ENCODE measurements at places on chromosomes 4 and X.

DNA sequence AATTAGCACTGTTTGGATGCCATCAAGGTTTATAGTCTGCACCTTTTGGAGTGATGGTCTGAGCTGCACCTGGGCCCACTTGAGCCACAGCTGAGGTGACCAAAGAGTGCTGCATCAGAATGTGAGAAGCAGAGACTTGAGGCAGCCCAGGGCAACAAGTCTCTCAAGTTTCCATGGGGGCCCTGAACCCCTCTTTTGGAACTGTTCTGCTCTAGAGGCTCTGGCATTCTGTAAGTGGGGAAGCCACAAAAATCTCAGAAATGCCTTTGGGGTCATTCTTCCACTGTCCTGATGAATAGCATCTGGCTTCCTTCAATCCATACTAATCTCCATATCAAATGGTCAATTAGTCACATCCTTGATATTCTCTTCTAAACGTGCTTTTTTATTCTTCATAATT, 298.4 kb upstream of the MAOA start:
- no peak for DNase-seq

DNA sequence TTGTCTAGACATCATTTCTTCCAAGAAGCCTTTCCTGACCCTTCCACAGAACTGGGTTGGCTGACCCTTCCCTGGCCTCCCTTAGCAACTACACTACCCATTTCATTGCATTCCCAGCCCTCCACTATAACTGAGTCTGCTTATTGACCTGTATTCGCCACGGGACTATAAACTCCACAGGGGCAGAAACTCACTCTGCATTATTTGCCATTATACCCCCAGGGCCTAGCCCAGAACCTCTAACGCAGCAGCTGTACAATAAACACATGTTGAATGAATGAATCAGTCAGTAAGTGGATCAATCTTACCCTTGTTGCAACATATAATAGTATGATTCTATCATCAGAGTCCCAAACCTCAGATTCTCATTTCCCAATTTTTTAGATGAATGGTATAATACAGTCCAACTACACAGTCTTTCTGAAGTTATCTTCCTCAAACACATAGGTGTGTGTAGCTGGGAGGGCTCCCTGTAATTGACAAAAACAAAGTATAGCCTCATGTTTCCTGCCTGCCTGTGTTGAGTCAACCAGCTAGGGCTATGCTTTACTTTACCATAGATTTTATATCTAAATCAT, 209.3 kb downstream of the CHIC2 start:
- DNase-seq, result peak; percentile 3

- no peak for DNase-seq
These were observed 91.6 kb upstream of the NUDT6 start for GRCh38 chr4:123014038-123014437.

DNA sequence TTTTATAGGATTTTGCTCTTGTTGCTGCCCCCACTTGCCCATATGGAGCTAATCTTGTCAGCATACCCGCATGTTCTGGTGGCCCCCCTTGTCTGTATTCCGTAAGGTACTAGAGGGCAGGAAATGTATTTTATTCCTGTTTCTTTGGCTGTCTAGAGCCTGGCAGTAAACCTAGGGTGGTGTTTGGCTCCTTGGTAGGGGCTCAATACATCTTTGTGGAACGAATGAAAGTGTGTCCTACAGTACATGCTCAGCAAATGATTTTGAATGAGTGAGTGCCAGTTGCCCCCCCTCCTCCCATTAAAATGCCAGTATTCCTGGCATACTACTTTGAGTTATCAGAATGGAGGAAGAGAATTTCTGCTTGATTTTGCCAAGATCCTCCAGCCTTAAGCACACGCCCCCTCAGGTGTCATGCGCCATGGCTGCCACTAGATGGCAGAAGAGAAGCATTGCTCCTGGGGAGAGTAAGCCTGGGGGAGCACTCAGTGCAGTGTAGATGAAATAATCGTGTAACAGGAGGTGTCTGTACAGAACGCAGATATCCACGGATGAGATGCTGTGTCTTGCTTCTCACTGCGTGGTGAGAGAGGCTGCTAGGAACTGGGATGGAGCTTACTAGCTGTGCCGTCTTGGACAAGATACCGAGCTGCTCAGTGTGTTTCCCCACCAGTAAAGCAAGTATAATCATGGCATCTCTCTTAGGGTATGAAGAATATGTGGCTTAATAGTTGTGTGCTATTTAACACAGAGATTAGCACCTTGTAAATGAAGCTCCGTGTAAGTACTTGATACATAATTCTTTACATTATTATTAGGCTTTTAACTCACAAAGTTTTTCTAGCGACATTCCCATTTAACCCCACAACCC, 17.2 kb upstream of the RNF212 start:
- DNase-seq, result peak; percentile 75

- DNase-seq, result no peak
These were observed 222.5 kb downstream of the RAB28 start for GRCh38 chr4:13261486-13262257.

GRCh38 chrX:110748256-110748806, 47.3 kb downstream of the CHRDL1 start:
- DNase-seq, result no peak

GRCh38 chr4:174461466-174462106, 60.7 kb downstream of the HPGD start:
- DNase-seq, result no peak

DNA sequence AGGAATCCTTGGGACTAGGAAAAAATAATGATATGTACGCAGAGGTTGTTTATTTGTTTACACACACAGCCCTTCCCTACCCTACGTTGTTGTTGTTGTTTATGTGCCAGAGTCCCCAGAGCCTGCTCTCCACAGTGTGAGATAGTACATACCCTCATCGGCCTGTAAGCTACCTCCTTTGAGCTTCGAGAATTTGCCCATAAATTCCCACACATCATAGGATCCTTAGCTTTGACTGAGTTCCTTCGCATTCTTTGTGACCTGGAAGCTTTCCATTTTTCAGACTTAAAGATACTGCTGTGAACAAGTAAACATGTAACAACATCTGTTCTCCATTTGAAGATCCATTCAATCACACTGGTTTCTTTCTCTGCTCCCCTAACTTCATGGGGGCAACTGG, 114.5 kb downstream of the IRF2 start:
- DNase-seq, result no peak

- no peak for DNase-seq
These were observed 285.5 kb upstream of the ANKRD50 start for GRCh38 chr4:124997991-124998390.

DNA sequence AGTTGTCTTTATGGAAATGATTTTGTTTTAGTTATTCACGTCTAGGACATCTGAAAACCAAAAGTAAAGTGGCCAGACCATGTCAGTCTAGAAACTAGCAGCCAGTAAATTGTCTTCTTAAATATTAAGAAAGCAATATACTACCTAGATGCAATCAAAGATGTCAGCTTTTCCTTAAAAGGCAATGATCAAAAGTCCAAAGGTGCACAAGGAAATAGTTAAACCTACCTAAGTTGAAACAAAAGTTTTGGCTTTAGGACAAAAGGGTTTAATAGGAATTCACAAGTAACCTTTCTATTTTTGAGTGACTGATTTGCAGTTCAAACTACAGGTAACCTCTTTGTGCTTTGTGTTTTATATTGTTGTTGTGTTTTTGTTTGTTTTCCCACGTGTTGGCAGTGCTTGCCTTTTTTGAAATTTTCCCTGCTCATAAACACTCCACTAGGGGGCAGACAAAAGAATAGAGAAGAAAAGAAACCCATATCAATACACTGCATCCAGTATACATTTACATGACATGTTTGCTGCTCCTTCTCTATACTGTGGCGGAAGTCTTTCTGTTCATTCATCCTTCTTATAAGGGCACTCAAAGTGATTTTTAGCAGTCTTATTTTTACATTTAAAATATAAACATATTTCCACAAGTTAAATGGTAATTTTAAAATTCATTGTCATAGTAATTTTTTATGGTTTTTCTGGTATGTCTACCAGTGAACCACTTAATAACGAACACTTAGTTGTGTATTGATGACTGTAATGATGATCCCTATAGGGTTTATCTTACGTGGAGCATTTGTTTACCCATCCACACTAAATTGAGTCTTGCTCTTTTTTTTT, 62.7 kb downstream of the GAB1 start:
- peak; percentile 17 for DNase-seq

- no peak for DNase-seq
These were observed 114.2 kb upstream of the MAP3K15 start for GRCh38 chrX:19629541-19629940.

GRCh38 chrX:11426712-11427452, 133.7 kb downstream of the AMELX start:
- no peak for DNase-seq

DNA sequence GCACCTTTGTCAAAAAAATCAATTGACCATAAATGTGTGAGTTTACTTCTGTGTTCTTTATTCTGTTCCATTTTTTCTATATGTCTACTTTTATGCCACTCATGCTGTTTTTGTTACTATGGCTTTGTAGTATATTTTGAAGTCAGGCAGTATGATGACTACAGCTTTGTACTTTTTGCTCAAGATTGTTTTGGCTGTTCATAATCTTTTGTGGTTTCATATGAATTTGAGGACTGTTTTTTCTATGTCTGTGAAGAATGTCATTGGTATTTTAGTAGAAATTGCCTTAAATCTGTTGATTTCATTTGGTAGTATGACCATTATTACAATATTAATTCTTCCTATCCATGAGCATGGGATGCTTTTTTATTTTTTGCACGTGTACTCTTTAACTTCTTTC, 346.8 kb downstream of the PPP3CA start:
- no peak for DNase-seq

- no peak for DNase-seq
These were observed 144.3 kb upstream of the PAQR3 start for GRCh38 chr4:79083406-79084010.

- DNase-seq, result no peak
These were observed 41.6 kb upstream of the GIMD1 start for GRCh38 chr4:106409901-106410889.

DNA sequence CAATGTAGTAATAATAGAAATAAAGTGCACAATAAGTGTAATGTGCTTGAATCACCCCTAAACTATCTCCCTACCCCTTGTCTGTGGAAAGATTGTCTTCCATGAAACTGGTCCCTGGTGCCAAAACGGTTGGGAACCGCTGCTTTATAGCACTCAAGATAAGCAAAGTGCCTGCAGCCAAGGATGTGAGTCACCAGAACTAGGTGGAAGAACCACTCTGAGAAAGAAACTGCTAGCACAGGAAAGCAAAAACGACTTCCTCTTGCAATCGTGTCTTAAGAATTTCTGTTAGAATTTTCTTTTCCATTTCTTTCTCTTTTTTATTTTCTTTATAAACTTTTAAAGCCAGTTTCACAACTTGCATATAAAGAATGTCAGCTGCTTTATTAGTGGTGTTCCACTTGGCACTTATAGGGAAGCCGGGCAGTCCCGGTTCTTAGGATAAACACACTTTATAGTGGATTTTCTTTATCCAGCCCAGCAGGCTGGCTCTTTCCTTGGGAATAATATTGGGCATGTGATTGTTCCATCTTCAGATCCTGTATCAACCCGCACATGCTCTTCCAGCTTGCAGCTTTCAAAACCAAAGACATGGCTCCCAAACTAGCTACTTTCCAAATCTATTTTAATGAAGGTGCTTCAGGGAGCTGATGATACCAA, 32.3 kb upstream of the CXCL8 start:
- peak; percentile 84 for DNase-seq

DNA sequence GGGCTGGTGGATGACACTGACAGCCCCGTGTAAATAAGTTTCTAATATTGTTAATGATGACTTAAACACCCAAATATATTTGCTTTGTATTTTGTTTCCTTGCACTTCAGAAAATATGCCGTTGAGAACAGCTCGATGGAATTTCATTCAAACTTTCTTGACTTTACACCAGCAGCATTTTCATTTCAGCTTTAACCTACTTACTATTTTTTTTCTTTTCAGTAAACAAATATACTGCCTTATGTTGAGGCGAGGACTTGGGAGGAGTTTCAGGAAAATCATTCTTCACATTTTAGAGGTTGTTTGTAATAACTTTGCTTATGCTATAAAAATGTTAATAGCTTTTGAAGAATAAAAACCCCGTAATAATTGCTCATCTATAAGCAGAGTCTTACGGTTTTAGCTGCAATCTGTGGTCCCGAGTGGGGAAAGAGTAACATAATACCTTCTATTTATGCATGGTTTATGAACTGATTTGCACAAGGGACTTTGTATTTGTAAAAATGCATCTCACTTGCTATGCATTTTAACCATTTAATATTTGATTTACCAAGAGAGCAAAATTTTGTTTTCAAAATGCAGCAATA, 14.1 kb upstream of the TENM3 start:
- DNase-seq, result no peak

DNA sequence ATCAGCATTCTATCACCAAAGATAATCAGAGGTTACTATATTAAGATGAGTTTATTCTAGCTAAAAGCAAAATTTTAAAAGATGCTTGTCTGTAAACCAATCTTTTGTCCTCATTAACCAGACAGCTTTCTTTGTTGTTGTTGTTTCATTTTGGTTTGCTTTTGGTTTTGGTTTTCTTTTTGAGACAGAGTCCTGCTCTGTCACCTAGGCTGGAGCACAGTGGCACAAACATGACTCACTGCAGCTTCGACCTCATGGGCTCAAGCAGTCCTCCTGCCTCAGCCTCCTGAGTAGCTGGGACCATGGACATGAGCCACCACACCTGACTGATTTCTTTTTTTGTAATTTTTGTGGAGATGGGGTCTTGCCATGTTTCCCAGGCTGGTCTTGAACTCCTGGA, 102.9 kb downstream of the COX18 start:
- no peak for DNase-seq

DNA sequence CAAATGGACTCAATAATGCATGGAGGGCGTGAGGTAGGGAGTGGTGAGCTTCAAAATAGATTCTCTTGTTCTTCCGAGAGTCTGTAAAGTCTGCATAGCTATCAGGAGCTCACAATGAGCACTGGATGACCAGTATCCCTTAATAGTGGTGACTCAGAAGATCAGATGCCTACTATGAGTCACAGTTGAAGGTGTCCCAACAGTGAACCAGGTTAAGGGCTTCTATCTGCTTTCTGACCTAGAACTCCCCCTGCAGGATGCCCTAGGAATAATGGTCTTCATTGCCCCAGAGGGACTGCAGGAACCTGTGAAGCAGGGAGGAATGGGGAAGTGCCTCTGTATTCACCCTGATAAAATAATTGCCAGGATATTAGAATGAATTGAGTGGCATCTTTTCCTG, 22.1 kb downstream of the DGKK start:
- DNase-seq, result peak; percentile 67

DNA sequence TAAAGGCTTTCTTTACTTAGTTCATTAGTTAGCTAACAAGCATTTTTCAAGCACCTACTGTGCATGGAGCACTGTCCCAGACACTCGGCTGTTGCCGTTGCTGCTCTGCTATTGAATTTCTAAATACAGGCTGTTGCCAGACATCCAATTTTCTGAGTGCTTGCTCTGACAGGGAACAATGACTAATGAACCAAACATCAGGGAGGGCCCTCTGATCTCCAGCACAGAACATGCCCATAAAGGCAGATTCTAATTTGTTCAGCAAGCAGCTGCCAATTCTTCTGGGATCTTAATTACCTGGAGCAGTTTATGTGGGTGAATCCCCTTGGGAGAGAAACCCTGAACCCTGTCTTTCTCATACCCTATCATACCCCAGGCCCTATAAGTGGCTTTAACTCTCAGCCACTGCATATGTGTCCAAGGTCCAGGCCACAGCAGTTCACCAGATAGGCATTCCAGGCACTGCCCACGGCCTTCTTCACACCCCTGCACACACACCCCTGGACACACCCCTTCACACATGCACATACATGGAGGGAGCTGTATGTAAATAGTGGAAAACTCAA, 27.9 kb downstream of the TSC22D3 start:
- no peak for DNase-seq

GRCh38 chr4:176775338-176775737, 17.4 kb downstream of the VEGFC start:
- DNase-seq, result no peak

All from CD14-positive monocyte (primary cell).